ENCODE measurements at places on chromosomes 12 and 14.

DNA sequence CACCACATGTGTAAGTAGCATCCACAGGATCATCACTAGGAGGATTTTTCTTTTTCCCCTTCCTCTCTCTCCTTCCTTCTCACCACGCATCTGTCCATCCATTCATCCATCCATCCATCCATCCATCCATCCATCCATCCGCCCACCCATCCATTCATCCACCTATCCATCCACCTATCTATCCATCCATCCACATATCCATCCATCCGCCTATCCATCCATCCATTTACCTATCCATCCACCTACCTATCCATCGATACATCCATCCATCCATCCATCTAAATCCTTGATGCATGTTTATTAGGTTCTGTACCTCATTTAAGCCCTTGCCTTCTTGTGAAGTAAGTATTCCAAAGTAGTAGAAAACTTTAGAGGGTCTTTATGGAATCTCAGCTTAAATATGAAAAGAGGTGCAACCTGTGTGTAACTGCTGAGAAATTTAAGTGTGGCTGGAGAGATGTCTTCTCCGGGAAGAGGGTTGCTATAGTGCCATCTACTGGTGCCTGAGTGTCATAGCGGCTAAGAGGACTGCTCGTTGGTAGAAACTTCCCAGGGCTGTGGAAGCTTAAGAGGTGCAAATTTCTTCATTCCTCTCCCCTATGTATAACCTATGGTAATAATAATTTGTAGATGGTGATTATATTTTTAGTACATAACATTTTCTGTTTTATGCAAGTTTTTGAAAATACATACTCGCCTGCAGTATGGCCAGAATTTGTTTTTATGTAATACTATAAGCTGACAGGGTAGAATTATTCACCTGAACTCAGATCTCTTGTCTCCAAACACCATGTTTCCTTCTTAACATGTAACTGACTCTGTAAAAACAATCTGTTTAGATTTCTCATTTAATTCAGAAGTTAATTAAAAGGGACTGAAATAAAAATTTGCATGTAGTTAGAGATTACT is 46.0 kb downstream of the MYO1H start:
- DNase-seq, result peak; percentile 51

GRCh38 chr14:49014476-49014875 is 571.7 kb downstream of the RPS29 start:
- DNase-seq, result no peak

DNA sequence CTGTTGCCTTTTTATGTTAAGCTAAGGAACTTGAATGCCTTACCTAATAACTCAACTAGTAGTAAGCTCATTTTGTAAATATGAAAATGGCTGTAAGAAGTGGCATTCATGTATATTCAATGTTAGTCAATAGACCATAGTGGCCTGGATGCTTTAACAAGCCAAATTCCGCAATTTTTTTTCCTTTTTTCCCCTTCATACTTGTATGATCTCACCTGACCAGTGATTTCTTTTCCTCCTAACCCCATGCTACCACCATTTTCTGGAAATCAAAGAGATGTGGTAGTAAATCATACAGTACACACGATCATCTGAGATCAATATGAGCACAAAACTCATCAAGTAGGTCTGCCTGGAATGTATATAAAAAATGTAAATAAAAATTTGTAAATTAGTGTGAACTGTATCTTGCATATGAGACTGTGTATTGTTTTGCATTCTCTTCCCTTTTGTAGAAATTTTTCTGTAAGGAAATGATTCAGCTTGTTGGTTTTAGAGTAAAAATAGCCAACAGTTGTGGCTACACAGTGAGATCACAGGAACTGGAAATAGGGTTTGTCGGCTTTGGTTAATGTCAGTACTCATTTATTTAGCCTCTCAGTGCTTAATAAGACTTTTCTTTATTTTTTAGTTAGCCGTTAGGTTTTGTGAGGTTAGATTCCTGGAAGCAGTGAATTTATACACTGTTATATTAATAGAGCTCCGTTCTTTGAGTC is 62.5 kb downstream of the ETNK1 start:
- DNase-seq, result no peak

DNA sequence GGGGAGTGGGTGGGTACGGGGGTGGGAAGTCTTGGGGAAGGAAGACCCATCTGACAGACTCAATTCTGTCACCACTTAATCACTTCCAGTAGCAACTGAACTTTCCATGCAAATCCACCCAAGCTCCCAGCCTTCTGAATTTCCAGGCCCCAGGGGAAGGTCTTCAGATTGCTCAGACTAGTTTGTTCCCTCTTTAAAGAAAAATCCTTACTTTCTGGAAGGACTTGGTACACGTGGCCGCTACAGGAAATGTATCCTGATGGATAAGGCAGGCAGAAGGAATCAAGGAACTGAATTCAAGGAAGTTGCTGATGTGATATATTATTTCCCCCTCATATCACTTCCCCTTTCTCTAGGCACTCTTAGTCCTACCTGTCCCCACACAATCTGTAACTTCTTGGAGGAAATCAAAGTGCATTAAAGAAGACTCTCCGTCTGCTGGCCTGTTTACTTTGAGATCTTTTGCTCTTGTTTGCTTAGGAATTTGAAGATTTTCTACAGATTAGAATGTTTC is 6.4 kb downstream of the NFKBIA start:
- DNase-seq, result no peak

DNA sequence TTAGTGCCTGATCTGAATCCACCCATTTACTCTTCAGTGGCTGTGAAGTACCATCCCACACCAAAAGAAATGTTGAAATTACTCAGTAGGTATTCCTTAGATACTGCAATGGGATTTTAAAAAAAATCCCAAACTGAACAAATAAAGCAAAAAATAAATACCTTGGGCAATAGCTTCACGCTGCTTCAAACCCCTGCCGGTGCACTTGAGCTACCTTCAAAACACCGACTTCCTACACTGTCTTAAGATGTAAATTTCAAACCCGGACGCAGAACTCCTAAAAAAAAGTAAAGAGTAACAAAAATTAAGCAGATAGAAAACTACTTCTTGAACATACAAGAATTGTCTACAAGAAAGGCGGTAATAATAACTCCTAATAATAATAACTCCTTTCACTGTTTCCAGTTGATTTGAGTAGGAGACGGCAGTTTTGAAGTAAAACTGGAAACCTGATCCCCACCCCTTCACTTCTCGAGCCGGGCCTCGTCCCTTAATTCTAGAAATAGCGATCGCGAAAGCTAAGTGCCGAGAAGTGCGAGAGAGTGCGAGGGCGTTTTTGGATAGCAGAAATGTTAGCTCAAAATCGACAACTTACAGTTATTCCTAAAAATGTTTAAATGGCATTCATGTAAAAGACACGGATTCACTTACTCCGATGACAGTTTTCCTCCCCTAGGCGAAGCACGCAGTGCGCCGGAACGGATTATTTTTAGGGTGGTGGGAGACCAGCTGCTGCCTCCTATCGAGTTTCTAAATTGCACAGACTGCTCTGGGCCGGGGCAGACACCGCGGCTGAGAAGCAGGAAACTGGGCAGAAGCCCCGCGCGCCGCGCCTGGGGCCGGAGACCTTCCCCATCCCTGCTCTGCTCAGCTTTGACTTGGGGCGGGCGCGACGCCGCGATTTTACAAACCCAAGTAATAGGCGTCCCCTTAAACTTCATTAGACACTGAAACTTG is at the start of gene ABCC9:
ABCC9 (minus strand) TSS at position 878 of the 957 bp plus-strand sequence. CDS start 4,752 bp downstream, outside the sequence.
- DNase-seq, result peak; percentile 6

DNA sequence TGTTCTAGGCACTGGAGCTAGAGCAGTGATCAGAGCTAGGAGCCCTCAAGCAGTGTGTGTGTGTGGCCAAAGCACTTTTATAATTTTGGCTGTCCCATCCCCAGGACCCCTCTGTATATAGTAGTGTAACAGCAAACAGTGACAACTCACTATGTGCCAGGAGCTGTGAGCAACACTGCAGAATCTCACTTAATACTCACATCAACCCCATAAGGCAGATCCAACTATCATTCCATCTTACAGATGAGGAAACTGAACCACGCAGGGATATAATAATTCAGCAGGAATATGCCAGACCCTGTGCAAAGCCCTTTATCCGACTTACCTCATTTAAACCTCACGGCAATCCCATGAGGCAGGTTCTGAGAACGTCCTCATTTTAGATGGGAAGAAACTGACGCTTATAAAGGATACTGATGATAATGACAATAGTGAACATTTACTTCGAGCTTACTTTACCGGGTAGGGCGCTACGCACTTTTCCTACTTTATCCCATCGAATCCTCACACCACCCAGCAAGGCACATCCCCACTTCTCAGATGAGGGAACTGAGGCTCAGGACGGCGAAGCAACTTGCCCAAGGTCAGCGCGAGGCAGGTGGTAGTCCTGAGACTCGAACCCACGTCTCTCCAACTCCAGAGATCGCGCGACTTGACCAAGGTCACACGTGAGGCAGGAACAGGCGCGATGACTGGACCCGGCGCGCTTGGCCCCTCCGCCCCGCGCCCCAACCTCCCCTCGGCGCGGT is 687 bp downstream of the RAB35 start:
- no peak for DNase-seq

DNA sequence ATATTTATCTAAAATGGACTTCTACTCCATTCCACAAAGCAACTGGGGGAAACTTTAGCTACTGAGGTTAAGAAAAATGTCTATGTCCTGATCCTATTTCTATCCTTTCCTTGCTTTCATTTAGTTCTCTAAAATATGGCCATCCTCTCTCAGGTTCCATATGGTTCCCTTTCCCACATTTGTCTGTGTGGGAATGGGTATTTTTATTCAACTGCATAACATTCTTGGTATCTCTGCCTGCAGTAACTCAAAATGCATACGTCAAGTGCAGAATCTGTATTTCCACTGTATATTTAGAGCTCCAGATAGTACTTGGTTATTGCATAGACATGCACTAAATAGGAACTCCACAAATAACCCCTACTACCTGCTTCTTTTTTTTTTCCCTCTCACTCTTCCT is 130.6 kb upstream of the BTG1 start:
- no peak for DNase-seq

DNA sequence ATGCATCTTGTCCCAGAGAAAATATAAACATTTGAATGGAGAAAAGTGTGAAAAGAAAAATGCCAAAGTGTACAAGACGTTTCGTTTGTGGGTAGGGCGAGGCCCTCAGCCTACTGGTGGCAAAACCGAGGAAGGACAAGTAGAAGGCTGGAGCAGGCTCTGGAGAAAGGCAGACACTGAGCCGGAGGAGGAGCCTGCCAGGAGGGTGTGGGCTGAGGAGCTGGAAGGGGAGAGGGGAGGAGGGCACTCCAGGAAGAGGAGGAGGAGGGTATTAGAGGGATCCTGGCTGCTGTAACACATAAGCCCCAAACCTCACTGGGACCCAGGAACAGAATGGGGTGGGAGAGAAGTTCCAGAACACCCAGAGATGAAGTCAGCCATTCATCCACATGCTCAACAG is 47.7 kb downstream of the CLMN start:
- no peak for DNase-seq

DNA sequence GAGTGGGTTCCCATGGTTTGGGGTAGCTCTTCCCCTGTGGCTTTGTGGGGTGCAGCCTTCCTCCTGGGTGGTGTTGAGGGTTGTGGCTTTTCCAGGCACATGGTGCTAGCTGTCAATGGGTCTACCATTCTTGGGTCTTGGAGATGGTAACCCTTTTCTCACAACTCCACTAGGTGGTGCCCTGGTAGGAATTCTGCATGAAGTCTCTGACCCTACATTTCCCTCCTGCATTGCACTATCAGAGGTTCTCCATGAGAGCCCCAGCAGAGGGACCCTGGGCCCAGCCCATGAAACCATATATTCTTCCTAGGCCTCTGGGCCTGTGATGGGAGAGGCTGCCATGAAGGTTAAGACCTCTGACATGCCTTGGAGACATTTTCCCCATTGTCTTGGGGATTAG is 1093.3 kb downstream of the SLC16A7 start:
- no peak for DNase-seq

DNA sequence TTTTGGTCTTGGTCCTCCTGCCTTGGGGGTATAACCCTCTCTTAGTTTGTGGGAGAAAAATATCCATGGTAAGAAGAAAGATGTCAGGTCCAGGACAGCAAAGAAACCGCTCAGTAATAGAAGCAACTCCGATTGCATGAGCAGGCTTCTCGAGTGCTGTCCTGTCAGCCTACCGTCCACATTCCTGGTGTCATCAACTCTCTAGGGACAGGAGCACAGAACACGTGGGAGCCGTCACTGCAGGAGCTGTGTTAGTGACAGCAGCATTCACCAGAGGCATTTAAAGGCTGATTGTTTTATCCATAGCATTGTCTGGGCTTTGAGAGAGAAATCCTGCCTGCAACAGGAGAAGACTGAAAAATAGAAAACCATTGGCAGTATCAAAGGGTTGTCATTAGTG is 244.2 kb downstream of the CACNA1C start:
- DNase-seq, result no peak

Measured in CD4-positive, alpha-beta memory T cell (primary cell).